ENCODE measurements at places on chromosomes 1 and 21.

- no peak for DNase-seq
These were observed 561.1 kb upstream of the ZRANB2 start for GRCh38 chr1:71641903-71642302.

GRCh38 chr1:183194527-183195141 is 8.6 kb downstream of the LAMC2 start:
- no peak for DNase-seq

DNA sequence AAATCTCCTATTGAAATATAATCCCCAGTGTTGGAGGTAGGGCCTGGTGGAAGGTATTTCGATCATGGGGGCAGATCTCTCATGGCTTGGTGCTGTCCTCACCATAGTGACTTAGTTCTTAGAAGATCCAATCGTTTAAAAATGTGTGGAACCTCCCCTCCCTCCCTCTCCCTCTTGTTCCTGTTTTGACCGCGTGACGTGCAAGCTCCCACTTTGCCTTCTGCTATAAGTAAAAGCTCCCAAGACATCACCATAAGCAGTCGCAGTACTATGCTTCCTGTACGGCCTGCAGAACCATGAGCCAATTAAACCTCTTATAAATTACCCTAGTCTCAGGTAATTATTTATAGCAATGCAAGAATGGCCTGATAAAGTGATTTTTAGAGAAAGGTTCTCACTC is 10.9 kb upstream of the RGS2 start:
- no peak for DNase-seq

- DNase-seq = peak; percentile 71
These were observed 39.1 kb downstream of the TYW3 start for GRCh38 chr1:74771913-74772515.

DNA sequence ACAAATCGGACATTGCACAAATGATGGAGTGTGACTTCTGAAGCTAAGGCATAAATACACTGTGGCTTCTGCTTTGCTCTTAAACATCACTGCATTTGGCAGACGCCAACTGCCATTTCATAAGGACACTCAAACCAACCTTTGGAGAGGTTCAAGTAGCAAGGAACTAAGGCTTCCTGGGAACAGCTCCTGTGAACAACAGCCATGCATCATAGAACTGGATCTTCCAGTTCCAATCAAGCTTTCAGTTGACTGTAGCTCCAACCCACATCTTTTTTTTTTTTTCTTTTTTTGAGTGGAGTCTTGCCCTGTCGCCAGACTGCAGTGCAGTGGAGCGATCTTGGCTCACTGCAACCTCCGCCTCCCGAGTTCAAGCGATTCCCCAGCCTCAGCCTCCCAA is 10.7 kb upstream of the HUNK start:
- DNase-seq = peak; percentile 36

- DNase-seq = peak; percentile 41
These were observed 10.1 kb upstream of the LRRC71 start for GRCh38 chr1:156910309-156910782.

DNA sequence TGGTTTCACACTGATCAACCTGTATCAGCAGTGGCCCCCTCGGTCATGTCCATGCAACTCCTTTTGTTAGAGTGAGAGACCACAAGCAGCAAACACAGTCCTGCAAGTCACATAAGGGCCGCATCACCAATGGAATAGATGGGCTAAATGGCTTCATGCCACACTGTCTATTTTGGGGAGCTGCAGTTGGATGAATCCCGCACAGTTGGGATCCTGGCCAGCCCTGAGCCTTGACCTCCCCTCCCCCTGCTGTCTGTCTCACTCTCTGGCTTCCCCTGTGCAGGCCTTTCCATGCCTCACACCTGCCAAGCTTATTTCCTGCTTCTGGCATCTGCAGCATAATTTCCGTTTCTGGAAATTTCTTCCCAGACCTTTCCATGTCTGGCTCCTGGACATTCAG is 57.0 kb downstream of the CNIH3 start:
- DNase-seq = no peak
